Skeletal muscle cell (primary cell): ENCODE measurements at places on chromosomes 5 and 9.

DNA sequence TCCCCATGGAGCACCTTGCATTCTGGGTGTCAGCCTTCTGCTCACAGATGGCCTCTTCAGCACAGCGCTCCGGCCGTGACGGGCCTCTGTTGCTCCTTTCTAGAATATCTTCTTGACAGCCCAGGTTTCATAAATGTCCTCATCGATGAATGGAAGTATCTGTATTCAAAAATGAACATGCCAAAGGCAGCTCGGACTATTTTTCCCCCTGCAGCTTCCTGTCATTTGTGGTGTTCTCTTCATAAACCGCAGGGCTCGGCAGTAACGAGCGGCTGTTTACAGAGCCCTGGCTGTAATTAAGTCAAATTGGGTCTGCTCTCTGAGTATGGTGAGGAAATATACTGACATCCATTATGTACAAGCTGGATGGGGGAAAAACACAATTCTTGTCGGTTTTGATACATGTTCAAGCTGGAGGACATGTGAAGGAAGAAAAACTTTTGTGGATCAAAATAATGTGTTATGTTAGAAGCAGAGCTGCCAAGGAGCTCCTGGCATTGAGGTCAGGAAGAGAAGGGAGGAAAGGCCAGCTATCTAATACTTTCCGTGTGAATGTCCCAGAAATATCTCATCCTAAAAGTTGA lies 154.1 kb upstream of the CD180 start:
- no peak for DNase-seq

- no peak for DNase-seq
These were observed 4.8 kb downstream of the RECK start for GRCh38 chr9:36041506-36041905.

- no peak for DNase-seq
These were observed 16.6 kb upstream of the HMGCR start for GRCh38 chr5:75320371-75320770.

DNA sequence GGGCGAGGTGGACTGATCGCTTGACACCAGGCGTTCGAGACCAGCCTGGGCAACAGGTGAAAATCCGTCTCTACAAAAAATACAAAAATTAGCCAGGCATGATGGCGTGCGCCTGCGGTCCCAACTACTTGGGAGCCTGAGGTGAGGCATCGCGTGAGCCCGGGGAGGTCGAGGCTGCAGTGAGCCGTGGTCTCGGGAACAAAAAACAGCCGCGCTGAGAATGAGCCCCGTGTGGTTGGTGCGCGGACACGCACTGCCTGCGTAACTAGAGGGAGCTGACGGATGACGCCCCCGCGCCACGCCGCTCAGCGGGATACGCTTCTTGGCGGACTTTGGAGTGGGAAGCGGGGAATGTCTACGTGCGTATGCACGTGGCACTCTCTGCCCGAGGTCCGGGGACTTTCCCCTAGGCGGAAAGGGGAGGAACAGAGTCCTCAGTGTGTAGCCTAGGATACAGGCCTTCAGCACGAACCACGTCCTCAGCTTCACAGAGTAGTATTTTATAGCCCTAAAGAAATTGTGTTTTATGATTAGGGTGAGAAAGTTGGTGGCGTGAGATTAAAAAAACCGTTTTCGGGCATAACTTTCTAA lies at the start of gene RMRP:
Gene RMRP (minus strand): TSS at position 474 of the 591 bp plus-strand sequence.
- peak; percentile 99 for DNase-seq

GRCh38 chr5:52838326-52839015 lies 50.8 kb downstream of the ITGA1 start:
- no peak for DNase-seq

DNA sequence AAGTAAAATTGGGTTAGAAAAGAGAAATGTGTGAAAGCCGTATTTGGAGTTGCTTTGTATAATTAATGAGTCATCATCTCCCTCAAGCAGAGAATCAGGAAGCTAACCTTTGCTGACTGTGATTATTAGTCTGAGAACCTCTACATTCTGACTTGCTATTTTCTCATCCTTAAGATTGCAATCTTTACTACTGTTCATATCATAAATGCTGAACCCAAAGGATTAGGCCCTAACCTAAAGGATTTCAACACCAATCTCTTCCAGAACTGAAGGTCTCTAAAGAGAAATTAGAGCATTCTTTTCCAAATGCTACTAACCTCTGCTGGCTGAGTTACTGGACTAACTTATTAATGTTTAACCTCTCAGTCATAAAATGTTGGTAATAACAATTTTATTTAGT lies 538.1 kb upstream of the MEF2C start:
- DNase-seq = no peak

DNA sequence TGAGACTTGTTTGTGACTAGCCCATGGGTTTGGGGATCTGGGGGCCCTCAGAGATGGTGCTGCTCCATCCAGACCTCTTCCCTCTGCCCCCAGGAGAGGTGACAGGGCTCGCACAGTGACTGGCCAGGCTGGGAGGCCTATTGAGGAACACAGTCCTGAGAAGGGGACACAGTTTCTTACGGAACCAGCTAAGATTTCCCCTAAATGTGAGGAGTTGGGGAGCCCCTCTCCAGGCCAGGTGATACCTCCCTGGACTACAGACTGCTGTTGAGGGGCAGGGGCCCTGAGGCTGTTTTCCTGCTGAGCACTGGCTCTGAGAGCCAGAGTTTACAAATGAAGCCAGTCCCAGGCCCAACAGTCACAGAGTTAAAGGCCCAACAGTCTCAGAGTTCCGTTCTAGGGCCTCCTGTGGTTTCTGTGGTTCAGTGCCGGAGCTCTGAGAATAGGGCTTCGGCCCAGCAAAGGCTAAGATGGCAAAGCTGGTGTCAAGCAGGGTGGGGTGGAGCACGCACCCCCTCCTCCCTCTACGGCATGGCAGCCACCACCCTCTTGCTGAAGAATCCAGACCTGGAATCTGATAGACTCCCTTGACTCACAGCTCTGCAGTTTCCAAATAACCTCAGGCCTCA lies 1.1 kb upstream of the SEMA4D start:
- DNase-seq = no peak
